ENCODE measurements at places on chromosomes 2 and 18.

GRCh38 chr2:95052307-95052706 is 26.8 kb downstream of the MAL start:
- no peak for DNase-seq

DNA sequence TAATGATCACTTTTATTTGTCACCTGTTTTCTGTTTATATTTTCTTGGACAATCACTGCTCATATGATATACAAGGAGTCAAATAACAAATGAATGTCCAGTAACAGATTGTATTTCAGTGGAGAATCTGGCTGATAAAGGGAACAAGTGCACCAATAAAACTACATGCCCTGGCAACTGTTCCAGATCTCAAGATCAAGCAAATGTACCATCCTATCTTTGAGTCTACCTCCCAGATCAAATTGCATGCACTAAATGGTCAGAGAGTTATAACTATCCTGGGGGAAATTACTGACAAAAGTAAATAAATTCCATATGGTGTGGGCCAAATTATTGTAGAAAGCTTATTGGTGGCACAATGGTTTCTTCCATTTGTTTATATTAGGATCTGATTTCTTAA is 452.8 kb downstream of the MBD2 start:
- DNase-seq, result no peak

- DNase-seq, result no peak
Measured at GRCh38 chr2:16641509-16641908, 24.1 kb downstream of the CYRIA start.

DNA sequence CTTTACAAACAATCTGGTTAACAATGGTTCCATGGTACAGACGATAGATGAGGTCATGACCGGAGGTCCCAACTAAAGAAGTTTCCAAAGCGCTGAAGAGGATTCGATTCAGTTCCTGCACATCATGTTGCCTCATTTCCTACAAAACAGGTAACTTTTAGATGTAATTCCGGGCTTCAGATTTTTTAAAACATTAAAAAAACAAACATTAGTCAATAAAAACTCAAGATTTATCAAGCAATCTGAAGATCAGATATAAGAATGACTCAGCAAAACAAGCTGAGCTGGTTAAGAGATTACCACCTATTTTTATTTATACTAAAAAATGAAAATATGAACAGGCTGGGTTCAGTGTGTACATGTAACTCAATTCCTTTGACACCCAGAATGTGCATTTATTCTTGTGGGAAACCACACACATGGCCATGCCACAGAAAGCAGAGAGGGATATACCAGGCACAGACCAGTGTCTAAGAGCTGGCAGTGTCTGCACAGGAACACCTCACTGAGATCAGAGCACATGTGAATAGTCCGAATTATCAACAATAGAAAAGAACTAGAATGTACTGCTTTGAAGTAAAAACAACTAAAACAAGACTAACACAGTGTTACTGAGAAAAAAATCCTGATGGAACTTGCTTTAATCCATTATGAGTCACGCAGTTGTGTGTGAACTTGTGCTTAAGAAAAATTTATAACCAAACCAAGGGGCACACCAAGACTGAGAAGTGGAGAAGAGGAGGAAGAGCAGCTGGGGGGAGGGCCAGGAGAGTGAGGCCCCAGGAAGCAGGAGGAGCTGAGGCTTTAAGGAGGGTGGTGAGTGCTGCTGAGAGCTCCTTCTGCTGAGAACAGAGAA is 9.5 kb downstream of the USP40 start:
- peak; percentile 65 for DNase-seq

DNA sequence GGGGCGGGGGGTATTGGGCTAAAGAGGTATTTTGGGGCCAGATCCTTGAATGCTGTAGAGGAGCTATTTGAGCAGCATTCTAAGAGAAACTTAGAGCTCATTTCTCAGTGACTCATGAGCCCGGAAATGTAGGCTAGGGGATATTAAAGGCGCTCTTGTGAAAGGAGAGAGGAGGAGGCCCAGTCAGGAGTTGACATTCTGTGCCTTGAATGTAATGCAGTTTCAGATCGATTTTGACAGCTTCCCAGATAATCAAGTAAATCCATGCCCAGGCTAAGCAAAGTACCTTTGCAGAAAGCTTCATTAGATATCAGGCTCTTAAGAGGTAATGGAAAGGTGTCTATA is 1.5 kb downstream of the CAB39 start:
- peak; percentile 87 for DNase-seq

DNA sequence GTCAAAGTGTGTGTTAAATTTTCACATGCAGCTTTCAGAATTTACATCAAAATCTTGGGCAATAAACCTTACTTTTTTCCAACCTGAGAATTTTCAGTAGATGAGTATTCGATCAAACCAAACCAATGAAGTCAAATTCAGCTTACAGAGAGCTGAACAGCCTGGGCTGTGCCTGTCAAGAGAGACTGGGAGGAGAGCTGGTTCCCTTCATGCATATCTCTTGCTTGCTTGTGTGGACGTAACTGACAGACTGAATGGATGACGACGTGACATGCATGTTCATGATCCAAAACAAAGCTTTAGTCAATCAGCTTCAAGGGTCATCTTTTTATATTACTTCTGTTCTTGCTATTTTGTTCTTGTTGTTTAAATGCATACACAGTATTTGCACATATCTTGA is 145.2 kb downstream of the GALNT3 start:
- DNase-seq, result no peak

DNA sequence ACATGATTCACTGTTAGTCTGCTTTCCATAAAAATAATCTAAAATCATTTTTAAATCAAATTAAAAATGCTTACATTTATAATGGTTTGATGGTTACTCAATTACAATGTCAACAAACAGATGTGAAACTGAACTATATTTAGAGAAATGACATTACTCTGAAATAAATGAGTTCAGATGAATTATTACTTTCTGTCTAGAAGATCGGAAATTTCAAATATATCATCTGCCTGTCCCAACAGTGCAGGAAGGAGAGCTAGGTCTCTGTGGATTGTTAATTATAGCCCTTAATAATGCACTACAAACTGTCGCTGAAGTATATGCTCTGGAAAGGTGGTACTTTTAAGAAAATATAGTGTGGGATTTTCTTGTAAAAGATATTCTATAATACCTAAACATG is 109.8 kb downstream of the DSEL start:
- DNase-seq, result no peak

DNA sequence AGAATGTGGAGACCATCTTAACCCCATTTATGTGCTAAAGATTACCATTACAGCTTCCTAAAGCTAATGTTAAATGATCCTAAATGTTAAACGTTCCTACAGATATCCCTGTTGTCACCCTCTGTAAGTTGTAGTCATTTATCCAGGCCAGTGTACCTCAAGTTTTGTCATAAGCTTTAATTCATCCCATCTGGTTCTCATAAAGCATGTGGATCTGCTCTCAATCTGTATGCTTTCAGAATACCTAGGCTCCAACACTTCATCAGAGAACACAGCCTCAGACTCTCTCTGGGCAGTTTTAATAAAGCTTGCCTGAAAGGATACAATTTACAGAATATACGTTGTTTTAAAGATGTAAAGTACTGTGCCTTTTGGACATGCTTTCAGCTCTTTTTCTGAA is 4.2 kb upstream of the CCDC178 start:
- no peak for DNase-seq

GRCh38 chr2:201929281-201930026 is 104.2 kb upstream of the FZD7 start:
- DNase-seq, result no peak

DNA sequence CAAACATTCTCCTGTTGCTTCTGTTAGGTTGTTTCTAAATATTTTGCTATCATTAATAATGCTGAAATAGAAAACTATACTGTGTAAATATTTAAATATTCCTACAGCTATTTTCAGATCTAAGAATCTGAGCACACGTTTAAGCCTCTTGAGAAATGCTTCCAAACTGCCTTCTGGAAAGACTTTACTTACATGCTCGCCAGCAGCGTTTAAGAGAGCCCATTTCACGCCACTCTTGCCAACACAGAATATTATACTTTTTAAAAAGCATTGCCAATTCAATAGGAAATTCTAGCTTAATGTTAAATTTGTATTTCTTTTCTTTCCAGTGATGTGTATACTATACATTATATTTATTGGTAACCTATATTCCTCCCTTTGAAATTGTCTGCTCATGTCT is 92.0 kb downstream of the TMEM163 start:
- DNase-seq, result no peak

GRCh38 chr2:138396843-138397242 is 104.7 kb upstream of the SPOPL start:
- no peak for DNase-seq

GRCh38 chr2:18399601-18400000 is 160.9 kb downstream of the RDH14 start:
- no peak for DNase-seq

DNA sequence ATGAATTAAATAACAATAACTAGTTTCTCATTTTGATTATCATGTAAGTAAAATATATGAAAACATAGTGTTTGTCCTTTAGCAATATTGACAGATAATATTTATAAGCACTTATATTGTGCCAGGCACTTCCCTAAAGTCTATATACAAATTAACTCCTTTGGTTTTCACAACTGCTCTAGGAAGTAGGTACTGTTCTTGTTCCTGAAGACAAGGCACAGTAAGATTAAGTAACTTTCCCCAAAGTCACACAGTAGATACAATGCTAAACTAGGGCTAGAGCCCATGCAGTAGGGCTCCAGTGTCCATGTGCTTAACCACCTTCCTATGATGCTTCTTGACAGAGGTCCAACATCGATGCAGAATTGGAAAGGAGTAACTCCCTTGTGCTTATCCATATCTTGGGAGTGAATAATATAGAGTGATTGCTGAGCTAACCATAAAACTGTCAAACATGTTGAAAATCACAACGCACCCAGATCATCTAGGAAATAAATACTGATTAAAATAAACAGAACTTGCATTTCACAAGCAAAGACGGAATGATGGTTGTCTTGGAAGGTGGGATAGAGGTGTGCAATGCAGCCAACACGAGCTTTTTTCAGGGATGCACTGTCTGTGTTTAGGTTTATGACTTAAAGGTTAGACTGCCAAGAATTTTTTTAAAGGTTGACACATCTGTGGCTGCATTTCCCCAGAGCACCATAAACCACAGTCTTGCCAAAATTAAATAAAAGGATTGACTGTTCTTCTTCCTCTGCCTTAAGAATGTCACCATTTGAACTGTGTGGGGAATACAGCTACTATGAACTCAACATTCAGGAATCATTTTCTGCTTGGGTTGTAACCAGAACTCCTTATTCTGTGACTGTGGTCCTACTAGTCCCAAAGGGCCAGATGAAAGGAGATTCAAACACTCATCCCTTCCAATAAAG is 80.8 kb downstream of the ANKRD44 start:
- DNase-seq, result peak; percentile 35

- DNase-seq, result no peak
Measured at GRCh38 chr18:55147791-55148190, 188.5 kb upstream of the CCDC68 start.

DNA sequence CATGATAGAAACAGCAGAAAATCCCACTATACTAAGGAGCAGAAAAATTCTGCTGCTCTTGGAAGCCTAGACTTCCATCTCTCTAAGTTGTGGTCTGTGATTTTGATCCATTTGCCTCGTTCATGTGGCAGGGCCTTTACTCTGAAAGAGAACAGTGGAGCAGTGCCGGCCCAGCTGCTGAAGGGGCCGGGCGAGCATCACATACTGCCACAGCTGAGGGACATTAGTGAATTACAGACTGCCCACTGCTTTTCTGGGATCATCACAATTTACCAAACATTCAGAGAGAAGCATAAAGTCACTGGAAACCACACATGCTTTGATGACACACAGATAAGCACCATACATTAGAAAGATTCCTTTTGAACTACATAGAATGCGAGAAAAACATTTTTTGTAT is 217.0 kb upstream of the BOD1L2 start:
- DNase-seq, result no peak

- DNase-seq, result no peak
Measured at GRCh38 chr2:208929894-208930427, 493.9 kb upstream of the MAP2 start.

- no peak for DNase-seq
Measured at GRCh38 chr2:132984731-132985130, 314.7 kb upstream of the LYPD1 start.

DNA sequence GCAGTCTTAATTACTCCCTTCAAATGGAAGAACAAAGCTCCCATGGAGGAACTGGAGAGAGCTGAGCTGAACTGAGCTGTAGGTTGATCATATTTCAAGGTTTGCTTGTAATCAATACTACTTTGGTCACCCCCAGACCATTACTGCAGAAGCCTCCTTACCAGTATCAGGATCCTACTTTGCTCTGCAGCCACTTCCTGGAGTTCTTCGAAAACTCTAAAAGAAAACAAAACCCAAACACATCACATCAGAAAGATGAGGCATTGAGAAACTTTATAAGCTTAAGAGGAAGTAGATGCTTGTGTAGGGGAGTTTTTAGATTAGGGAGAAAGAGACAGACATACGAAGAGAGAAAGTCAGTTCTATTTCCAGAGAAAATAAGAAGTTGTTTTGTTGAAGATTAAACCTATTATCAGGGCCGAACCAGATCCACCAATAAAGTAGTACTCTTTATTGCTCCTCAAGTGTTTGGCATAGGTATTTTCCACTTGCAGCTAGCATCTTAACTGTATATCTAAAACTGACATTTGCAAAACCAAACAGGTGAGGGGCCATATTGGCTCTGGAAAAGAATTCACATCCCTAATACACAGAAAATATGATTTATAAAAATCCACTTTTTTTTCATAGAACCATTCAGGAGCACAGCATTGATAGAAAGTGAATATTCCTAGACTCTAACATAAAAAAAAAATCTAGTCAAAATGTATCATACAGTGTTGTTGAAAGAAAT is 166.9 kb upstream of the KLF7 start:
- no peak for DNase-seq

DNA sequence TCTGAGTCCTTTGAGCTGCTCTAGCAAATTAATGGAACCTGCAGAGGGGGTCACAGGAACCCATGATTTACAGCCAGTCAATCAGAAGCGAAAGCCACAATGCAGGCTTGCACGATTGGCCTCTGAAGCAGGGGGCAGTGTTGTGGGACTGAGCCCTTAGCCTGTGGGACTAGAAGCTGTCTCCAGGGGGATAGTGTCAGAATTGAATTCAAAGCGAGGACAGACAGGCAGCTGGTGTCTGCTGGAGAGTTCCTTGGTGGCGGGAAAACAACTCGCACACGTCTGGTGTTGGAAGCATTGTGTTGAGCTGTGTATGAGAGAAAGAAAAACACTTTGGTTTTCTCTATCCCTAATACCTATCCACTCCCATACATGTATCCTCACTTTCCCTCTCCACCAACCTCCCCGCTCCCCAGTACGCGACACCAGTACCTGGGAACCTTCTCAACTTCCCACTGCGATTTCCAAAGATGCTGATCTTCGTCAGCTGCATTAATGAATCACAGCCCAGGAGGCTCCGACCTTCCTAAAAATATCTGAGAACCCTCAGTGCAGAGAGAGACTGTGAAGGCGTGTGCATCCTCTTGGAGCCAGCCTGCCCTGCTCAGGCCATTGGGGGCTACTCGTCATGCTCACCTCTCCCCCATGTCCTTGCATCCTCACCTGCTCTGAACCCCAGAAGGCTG is 88.2 kb downstream of the HS1BP3 start:
- no peak for DNase-seq

DNA sequence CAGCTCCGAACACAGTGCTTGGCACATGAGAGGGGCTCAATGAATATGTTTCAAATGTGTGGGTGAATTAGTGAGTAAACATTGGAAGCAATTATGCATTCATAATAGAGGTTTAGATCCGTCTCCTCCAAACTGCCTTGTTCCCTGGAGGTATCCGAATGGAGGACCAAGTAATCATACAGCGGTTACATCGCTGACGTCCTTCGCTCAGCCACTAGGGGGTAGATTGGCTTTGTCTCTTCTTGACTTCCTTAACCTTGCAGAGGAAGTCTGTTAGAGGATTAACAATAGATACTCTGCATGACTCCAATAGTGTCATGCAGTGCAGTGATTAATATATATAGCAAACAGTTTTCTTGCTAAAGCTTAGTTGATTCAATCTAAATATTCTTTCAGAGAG is 517.0 kb downstream of the PTPRM start:
- DNase-seq, result peak; percentile 76

Data from ELR (cell line).